Stimulated activated CD4-positive, alpha-beta T cell treated with anti-CD3 and anti-CD28 coated beads, Interleukin-15, amount 100 ng/mL, for 1 hour (primary cell): ENCODE measurements at places on chromosomes 2 and 18.

DNA sequence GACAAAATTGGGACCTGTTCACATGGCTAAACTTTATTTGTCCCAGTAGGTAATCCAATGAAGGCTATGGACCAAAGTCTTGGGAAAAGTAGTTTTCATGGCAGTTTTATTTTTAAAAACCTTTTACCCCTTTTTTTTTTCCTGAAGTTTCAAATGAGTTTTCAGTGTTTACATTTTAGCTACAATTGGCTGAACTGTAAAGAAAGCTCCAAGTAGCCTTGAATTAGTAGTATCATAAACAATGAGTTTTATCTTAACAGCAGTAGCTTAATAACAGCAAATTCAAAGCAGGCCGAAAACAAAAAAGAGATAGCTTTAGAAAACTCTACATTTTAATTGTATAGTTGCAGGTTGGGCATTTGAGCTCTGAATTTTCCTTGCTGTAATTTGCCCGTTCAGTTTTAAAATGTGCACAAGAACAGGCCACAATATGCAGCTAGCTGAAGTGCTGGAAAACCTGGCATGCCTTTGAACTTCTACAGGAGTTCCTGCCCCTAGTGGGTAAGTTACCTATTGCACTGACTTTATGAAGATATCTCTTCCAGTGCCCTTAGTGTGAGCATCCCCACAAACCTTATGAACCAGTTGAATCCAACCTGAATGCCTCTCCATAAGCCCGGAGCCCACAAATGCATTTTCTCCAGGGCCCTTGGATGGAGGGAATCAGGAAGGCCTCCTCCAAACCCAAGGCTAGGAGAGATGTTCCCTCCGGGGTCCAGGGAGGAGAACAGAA is 106.7 kb downstream of the XRCC5 start:
- no peak for DNase-seq

- no peak for DNase-seq
These were observed 352 bp upstream of the HOXD12 start for GRCh38 chr2:176099159-176099727.

DNA sequence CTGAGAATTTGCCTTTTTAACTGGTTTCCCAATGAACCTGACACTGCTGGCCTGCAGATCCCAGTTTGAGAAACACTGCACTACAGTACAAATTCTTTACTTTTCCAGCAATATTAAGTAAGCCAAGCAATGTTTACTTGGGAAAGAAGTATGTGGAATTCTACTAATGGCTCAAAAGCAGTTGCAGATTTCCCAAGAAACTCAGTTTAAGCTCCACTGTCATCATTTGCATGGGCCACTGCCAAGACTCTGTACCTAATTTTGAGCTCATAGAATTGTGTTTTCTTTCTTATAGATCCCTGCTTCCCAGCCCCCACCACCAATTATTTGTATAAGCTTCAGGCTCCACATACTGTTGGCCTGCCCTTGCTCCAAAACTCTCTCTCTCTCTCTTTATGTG is 676.1 kb downstream of the RNF144A start:
- DNase-seq: no peak

DNA sequence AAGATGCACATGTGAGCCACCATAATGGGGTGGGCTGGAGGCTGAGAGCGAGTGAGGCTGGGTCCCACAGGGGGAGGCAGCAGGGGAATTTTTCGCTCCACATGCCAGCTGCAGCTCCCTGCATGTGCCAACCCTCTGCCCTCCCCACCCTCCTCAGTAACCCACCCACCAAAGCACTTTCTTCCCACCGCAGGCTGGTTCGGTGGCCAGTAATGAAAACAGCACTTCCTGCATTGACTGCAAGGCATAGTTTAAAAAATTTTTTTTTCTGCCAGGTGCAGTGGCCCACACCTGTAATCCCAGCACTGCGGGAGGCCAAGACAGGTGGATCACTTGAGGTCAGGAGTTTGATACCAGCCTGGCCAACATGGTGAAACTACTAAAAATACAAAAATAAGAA is 147.5 kb upstream of the TTC39C start:
- no peak for DNase-seq

DNA sequence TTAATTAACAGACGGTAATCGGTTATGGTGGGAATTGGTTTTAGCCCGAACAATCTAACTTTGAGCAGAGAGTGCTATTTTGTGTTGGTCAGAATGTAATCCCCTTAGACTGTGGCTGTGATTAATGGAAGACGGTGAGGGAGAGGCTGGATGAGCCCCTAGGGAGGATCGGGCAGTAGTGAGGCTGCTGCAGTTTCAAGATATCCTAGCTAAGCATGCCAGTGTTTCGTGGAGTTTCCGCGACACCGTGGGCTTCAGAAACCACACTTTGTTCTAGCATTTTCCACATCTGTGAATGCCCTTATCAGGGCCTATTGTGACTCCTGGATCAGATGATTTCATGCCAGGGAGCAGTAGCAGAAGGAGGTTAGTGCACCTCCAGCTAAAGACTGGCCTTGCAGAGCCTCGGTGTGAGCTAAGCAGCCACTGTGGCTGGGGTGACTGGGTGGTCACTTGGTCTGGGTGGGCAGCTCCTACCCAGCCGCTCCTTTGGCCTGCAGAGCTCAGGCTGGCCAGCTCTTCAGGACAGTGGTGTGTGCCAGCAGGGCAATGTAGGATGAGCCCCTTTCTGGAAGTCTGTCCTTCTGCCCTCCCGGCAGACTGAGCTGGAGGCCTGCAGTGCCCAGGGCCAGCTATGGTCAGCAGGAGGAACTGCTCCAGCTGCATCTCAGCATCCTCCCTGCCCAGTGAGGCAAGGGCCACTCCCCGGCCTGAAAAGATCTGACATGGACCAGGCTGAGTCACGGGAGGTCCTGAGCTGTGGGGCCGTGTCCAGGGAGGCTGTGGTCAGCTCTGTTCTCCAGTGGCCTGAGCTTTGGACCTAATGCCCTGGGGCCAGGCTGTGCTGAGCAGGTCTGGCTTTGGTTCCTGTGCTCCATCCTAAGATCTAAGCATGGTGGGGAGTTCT is 142.6 kb upstream of the GPC1 start:
- no peak for DNase-seq

DNA sequence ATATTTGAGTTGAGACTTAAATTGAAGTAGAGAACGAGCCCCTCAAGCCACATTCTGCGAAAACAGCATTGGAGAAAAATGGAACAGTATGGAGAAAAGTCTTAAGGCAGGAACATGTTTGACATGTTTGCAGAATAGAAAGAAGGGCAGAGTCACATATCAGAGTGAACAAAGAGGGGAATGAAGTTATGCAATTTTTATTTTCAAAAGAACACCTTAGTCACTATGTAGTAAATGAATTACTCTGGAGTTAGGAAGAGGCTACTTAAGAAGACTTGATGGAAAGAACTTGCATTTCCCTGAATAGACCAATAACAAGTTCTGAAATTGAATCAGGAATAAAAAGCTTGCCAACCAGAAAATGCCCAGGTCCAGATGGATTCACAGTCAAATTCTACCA is 391.4 kb upstream of the CDH19 start:
- DNase-seq: no peak

DNA sequence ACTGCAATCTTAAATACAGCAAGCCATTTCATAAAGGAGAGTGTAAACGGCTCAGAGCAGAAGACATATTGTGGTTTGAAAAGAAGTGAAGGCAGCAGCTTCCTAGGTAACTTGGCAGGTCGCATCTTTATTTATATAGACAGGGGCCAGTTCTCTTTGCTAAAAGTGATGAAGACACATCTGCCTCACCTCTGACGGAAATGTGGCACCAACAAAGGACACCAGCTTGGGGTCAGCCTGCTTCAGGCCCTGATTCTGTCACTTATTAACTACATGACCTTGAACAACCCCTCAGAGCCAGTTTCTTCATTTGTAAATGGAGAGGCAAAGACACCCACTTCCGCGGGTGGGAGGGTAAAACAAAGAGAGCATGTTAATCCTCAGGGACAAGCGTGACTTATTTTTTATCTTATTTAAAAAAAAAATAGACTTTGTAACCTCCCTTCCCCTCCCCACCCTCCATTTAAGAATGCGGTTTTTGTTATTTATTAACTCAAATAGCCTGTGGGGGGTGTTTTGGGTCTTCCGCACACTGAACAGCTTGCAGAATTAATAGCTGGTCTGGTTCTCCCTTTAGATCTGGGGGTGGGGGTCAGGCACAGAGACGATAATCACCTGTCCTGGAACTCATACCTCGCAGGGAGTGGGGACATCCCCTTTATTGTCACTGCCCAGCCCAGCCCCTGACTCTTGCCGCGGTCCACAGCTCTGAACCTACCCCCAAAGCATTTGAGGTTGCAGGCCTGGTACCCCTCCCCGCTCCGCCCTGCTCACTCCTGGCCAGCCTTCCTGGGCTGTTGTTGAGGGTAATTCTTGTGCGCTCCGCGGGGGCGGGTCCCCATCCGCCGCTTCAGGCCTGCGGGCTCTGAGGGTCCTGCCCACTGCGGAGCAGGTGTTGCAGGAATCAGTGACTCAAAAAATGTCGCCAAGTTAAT is 64.2 kb upstream of the TMEM17 start:
- no peak for DNase-seq

DNA sequence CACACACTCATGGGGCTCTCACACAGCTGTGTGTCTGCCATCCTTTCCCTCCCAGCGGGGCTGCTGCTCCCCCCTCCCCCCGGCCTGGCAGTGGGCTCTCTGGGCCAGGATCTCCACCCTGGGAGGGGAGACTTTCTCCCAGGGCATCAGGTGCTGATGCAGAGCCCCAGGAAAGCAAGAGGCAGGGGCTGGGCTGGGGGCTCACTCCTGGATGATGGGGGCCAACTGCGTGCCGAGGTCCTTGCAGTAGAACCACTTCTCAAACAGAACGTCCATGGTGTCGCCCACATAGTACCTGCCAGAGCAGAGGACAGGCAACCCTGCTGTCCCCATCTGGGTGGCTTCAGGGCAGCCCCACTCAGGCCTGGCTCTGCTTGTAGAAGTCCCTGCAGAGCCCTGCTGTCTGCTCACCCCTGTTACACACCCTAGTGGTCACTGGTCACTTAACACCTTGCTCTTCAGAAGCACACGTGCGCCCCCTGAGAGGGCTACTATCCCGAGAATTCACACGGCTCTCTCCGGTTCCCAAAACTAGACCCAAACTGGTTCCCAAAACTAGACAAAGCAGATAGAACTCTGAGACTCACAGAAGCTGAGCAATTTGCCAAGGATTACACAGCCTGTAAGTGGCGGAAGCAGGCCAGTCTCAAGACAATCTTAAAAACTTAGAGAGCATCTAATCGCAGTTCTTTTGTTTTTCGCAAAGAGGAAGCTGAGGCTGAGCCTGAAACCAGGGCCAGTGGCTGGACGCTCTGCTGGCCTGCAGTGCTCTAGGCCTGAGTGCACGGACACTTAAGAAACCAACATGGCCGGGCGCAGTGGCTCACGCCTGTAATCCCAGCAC is 6.6 kb upstream of the OXER1 start:
- DNase-seq: no peak

DNA sequence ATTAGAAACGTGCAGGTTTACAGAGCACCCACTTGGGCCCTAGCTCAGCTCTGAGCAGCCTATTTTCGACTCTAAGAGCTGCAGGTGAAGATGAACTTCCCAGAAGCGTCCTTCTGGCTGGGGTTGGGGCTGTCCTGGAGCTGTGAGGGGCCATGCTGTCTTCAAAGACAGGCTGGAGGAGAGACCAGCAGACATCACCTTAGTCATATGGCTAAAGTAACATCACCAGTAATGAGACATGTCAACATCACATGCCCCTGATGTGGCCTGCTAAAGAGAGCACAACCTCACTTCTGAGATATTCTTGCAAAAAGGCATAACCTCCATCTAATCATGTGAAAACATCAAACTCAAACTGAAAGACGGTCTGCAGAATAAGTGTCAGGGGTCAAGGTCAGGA is 87.2 kb upstream of the ZNF532 start:
- no peak for DNase-seq

GRCh38 chr2:26562811-26563645 is 78.1 kb downstream of the CIB4 start:
- no peak for DNase-seq

GRCh38 chr18:50460716-50461115 is 85.9 kb downstream of the SKA1 start:
- no peak for DNase-seq

- DNase-seq: no peak
These were observed 101.1 kb downstream of the TMEM17 start for GRCh38 chr2:62404913-62405312.

DNA sequence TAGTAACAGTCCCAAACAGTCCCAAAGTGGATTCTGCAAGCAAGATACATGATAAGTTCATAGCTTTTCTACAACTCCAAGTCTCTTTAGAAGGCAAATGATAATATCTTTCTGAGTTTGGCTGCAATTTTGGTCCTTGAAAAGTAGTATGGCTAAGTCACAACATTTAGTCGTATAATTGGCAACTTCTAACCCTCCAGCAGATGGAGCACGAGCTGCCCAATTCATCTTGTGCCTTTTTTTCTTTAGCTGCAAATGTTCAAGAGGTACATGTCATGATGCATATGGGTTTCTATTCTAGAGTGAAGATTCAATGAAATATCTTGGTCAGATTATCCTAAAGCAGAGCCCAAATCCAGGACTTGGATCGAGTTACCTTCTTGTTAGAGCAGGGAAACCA is 127.0 kb upstream of the KLHL14 start:
- no peak for DNase-seq

GRCh38 chr2:44398243-44398897 is 36.6 kb downstream of the CAMKMT start:
- DNase-seq: no peak

- no peak for DNase-seq
These were observed 1481.6 kb upstream of the PIK3C3 start for GRCh38 chr18:40473221-40474029.

- DNase-seq: no peak
These were observed 13.5 kb upstream of the FEZ2 start for GRCh38 chr2:36611316-36611990.

GRCh38 chr2:39497082-39497801 is 60.2 kb upstream of the MAP4K3 start:
- DNase-seq: no peak

DNA sequence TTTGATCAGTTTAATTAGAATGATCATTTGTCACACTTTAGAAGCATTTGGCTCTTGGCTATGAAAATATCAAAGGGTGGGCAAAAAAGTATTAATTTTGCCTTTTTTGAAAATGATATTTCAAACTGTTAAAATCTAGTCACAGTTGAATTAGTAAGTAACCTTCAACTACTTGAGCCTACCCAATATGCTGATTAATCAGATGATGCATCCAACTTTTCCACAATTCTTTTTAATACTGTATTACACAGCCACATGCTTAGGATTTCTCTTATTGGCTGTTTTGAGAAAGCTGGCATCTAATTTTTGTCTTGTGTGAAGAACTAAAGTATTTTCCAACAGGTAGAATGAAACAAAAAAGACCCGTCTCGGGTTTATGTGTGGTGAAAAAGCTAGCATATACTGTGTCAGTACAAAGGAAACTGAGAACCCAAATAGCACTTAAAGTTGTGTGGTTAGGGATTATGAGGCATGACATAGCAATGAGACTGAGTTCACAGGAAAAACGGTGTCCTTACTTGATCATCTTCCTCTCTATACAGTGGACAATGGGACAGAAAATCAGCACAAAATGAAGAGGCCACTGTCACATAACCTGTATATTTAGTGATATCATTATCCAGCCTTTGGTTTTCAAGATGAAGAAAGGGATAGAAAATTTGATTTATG is 11.7 kb downstream of the OSBPL6 start:
- DNase-seq: no peak
